Mesenchymal stem cell (in vitro differentiated cells and primary cell): ENCODE measurements at places on chromosomes 4 and X.
A peak's percentile ranks its signal among the peaks of the same experiment; 100 is the strongest.

GRCh38 chrX:118496763-118497079 is 1.1 kb downstream of the DOCK11 start:
- DNase-seq = no peak

- DNase-seq = no peak
Observed at GRCh38 chr4:22048323-22048722, 99.8 kb upstream of the KCNIP4 start.

- peak; percentile 93 for DNase-seq
Observed at GRCh38 chrX:9494771-9495170, 29.9 kb downstream of the TBL1X start.

GRCh38 chrX:25034889-25035288 is 19.1 kb upstream of the ARX start:
- DNase-seq = no peak

DNA sequence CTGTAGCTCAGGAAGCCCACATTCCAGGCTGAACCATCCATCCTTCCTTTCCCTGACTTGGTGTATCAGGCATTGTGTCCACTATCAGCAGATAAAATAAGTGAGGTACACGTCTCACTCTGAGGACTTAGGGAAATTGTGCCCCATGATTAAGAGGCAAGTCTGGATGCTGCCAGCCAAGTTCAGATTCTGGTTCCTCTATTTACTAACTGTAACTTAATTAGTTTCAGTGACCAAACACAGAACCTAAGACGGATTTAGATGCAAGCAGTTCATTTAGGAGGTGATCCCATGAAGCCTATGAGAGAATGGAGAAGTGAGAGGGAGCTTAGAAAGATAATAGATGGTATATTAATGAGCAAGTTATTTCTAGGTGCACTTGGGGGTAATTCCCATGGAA is 56.6 kb upstream of the PACRGL start:
- DNase-seq = no peak

- DNase-seq = peak; percentile 89
Observed at GRCh38 chr4:2934813-2935761, 28.1 kb downstream of the NOP14 start.

- DNase-seq = peak; percentile 6
Observed at GRCh38 chrX:134171661-134172587, 65.1 kb upstream of the CCDC160 start.

GRCh38 chrX:139932073-139932900 is 566 bp downstream of the ATP11C start:
- DNase-seq = peak; percentile 37

DNA sequence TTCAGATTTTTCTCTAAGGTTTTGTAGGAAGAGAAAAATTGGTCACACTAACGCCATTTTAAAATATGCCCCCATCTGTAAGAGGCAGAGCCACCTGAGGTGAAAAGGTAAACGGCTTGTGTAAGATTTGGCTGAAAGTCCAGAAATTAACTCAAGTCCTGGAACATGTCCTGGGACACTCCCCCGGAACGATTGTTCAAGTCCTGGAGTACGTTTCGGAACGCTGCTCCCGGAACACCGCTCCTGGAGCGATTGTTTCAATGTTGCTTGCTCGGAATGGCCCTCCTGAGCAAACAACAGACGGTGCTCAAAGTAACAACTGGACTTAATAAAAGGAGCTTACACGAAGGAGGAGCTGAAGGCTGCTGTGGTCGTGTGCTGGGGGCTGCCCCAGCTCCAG is 796.5 kb upstream of the SLIT2 start:
- DNase-seq = no peak

GRCh38 chrX:78886550-78886949 is 58.6 kb upstream of the P2RY10 start:
- no peak for DNase-seq

DNA sequence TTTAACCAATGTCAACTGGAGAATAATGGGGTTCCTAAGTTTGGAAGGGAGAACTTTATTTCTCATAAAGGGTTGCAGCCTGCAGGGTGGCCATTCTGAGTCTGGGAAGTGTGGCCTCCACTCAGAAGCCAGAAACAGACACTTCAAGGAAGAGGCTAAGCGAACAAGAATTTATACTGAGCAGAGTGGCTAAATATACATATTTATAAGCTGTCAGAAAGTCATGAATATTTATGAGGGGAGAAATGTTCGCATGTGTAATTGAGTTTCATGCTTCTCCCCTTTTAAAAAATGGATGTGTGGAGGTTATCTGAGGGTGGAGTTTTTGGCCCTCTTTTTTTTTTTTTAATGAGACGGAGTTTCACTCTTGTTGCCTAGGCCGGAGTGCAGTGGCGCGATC is 78.1 kb upstream of the PLAC8 start:
- no peak for DNase-seq

- DNase-seq = no peak
Observed at GRCh38 chr4:106495476-106495875, 126.9 kb upstream of the GIMD1 start.

DNA sequence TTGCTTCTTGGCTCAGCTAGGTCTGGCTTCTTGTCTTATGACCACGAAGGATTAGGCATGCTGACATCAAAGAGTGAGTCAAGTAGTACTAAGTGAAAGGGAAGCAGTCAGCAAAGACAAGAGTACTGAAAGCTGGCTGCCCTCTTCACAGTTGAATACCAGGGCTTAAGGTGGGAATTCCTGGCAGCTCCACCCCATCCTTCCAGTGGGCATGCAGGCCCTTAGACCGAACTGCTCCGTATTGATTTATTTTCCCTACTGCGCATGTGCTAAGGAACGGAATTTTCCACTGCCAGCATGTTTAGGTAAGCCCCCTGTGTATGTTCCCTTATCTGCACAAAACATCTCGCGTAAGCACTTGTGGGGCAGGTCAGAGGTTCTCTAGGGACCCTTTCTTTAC is 2320.1 kb downstream of the ARAP2 start:
- DNase-seq = peak; percentile 84

DNA sequence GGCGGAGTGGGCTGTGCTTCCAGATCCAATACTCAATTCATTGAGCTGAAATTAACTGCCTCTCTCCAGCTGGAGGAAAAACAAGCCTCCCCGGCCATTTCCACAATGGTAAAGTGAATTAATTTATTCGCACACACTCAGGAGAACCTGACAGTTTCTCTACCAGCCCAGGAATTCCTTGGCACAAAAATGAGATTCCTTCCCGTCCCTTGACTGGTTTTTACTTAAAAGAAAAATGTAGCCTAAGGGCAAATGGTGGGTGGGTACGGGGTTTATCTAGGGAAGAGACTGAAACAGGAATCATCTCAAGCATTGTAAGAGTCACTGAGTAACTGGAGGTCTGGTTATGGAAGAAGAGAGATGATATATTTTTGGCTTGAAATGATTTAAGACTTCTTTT is 102.7 kb downstream of the VCX3A start:
- DNase-seq = no peak

DNA sequence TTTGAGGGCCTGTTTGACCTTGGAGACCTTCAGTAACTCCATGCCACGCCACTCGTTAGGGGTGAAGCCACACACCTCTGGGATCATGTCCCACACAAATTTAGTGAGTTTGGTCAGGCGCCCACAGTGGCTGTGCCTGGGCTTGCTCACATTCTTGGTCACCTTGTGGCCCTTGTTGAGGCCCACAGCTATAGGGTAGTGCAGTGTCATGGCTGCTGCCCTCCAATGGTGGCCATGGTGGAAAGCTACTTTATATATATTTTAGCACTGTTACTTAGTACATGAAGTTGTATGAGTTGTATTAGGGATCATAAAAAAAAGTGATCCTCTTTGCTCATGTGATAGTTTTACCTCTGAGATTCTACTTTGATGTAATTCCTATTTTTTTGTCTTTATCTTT is 985 bp upstream of the CXCL11 start:
- no peak for DNase-seq

DNA sequence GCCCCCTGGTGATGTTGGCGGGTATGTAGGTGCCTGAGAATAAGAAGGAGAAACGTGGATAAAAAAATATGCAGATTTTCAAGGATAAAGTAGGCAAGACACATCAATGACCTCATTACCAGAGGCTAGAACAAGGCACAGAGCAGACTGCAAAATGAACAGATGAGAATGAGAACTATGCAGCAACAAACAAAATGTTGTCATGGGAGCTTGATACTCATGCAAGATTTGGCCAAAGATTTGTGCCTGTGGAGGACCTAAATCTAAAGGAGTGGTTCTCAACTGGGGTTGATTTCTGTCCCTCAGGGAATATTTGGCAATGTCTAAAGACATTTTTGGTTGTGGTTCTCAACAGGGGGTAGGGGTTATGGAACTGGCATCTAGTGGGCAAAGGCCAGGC is 177.3 kb downstream of the FRMPD4 start:
- no peak for DNase-seq

DNA sequence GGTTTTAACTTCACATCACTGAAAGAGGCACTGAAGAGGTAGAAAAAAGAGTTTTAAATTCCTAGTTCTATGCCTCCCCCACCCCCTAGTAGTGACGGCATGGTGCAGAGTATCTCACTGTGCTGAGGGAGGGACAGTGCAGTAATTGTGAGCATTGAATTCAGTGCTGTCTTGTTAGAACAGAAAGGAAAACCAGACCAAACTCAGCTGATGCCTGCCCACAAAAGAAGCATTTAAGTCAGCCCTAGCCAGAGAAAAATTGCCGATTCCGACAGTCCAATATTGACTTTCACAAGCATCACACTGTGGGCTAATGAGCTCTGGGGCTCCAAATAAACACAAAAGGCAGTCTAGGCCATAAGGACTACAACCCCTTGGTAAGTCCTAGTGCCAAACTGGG is 417.7 kb downstream of the AR start:
- DNase-seq = no peak

GRCh38 chr4:67160394-67160793 is 384.9 kb downstream of the CENPC start:
- DNase-seq = no peak

DNA sequence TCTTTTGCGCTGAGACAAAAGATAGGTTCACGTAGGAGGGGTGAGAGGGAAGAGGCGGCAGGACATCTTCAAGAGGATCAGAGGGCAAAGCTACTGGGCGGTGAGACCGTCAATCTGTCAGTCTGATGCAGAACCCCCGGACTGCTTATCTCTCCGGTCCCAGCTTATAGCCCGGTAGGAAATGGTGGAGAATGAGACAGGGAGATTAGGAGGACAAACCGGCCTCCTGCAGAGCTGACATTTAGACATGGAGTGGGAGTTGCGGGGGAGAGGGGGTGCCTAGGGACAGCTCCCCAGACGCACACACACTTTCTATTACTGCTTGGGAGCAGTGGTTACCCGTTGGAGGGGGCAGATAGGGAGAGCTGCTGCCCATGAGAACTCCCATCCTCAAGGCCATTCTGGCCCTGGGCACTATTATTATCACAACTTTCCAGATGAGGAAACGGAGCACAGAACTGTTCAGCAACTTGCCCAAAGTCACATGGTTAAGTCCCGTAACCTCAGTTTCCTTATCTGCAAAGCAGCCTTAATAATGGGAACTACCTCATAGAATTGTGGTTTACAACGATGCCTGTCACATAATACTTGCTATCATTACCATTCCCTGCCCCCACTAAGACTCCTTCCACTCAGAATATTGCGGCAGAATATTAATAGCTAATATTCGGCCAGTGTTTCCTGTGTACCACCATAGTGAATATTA is 1.1 kb upstream of the HDAC6 start:
- DNase-seq = no peak

DNA sequence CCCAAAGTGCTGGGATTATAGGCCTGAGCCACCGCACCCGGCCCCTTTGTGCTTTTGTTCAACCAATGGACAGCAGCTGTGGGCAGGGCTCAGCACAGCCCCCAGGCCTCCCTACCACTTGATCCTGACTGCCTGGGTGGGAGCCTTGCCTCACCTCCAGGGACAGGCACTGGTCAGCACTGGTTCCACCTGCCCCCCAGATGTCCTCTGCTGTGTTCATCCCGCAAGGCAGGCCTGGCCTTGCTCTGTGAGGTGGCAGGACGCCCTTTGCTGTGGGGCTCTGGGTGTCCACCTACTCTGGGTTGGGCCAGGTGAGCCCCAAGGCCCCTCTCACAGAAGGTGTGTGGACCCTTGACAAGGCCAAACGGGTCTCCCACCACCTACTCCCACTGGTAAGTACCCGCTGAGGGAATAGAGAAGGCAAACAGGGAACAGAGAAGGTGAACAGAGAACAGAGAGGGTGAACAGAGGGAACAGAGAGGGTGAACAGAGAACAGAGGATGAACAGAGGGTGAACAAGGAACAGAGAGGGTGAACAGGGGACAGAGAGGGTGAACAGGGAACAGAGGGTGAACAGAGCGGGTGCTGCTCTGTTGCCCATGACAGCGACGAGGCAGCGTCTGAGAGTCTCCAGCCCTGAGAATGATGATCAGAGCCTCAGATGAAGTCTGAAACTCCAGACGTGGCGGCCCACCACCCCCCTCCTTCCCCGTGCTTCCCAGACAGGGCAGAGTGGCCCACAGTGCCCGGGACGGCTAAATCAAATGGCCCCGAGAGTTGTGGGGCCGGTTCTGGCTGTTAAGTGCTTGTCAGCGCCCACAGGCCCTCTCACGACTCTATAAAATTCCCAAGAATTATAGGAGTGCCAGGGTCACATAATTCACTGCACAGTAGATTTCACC is 55.0 kb upstream of the NKX1-1 start:
- DNase-seq = no peak

- DNase-seq = no peak
Observed at GRCh38 chrX:96924581-96924980, 40.9 kb downstream of the RPA4 start.

GRCh38 chr4:122758033-122758432 is 25.5 kb downstream of the BBS12 start:
- DNase-seq = peak; percentile 48

DNA sequence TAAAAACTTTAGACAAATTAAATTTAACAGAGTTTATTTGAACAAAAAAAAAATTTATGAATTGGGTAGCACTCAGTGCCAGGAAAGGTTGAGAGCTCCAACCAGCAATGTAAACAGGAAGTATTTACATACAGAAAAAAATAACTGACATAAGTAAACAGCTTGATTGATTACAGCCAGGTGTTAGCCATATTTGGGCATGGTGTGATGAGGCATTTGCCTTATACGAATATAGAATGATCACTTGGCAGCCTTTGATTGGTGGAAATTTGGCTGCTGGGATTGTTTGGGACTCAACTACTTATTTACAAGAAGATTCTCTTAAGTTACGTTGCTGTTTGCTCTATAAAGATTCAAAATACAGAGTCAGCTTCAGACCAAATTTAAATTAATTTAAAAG is 172.0 kb downstream of the ADAM29 start:
- DNase-seq = no peak

GRCh38 chrX:125378205-125378604 is 58.5 kb downstream of the TEX13C start:
- peak; percentile 1 for DNase-seq

- DNase-seq = no peak
Observed at GRCh38 chrX:100717363-100717762, 14.6 kb downstream of the SYTL4 start.

DNA sequence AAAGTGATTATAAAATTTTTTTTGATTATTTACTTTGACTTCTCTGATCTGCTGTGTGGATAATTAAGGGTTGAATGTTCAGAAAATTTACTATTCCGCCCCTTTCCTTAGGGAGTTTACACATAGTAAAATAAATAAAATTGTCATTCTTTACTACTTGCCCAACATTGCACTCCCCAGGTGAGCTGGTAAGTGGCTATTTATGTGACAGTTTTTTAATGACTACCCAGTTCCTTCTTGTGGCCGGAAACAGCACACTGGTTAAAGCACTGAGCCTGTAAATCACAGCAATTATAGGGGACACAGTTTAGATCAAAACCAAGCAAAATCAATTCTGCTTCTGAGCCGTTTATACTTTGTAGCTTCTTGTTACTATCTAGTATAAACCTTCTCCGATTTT is 158.1 kb downstream of the FHIP1A start:
- DNase-seq = no peak

- no peak for DNase-seq
Observed at GRCh38 chr4:143351149-143351691, 14.5 kb downstream of the GAB1 start.

GRCh38 chr4:89469930-89470375 is 162.4 kb upstream of the GPRIN3 start:
- peak; percentile 92 for DNase-seq
